Activated gamma-delta T cell (primary cell): ENCODE measurements at places on chromosomes 1 and 21.

DNA sequence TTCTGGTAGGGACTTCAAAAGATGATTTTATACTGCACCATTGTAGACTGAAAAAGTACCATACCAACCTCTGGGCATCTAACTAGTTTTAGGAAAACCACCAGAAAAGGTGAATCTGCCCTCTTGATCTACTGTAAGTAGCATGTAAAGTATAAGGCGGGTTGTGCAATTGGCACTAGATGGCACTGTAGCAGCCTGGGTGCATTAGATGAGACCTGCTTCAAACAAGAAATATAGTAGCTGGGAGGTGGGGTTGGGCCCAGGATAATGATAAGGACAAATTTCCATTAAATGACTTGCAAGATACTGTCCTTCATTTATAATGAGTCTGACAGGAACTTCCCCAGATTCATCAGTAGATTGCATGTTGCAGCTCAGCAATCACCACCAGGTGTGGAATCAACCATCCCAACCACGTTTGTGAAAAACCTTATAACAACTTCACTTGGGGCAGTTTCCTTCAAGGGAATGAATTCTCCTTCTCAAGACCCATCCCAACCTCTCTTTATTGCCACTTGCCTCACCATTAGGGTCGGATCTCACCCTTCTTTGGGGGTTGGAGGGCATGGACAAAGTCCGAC, 37.3 kb upstream of the IL10 start:
- DNase-seq, result no peak

DNA sequence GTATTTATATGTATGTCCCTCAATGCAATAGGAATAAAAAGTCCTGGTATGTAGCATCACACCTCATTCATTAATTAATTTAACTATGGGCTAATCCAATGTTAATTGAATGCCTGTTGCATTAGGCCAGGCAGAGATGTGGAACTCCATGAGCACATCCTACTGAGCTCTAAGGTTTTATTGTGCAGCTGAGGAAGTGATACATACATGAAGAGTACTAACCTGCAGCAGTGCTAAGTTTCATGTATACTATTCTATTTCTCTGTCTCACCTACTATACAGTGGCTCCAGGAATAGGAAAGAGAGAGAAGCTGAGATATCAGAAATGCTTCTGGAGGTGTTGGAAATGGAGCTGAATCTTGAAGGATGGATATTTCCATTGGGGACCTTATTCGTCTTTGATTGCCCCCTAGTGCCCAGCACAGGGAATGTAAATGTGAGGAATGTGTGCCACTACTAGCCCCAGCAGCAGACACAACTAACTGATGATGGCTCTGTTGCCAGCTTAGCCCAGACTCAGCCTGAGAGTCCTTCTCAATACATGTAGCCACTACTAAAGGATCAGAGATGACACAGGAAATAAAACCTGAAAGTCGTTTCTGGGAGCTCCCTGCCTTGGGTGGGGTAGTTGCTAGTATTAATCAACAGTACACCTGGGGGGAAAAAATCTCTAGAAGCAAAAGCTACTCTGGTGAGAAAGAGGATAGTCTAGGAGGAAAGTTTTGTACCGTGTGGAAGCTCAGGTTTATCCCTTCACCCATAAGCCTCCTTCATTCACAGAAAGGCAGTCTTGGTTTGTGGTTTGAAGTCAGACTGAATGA, 173.3 kb upstream of the FOXD3 start:
- DNase-seq, result no peak

- no peak for DNase-seq
Measured at GRCh38 chr1:116755681-116756080, 1.5 kb downstream of the CD2 start.

DNA sequence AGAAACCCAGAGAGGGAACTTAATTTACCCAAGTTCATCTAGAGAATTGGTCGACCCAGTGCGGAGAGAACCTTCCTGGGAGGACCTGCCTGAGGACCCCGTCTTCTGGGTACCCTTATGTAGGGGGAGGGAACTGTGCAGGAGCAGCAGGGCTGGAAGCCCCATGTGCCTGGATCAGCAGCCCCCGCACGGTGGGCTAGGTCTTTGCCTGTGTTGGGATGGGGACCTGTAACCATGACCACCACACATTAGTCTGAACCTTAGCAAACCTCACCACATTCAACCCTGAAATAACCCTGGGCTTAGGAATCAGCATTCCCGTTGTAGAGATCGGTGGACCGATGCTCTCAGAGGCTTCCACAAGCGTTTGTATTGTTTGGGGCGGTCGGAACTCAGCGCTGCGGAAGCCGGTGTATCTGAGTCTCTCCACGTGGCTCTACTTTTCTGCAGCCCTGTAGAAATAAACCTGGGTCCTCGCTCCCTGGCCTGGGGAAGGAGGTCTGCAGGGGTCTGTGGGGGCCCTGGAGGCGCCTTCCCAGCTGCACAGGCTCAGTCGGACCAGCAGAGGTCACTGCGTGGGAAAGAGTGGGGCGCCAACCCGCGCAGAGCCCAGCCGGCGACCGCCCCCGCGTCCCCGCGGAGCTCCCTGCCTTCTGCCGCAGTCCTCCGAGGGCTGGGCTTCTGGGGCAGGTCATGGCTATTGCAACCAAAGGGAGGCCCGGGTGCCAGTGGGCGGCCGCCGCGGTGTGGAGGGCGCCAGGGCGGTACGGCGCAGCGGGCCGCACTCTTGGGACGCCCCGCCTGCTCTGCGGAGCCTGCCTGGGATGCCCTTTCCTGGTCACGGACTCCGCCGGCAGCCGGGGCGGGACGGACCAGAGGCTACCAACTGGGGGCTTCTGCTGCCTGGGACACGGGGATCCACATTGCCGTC, 36.2 kb upstream of the KCNA10 start:
- DNase-seq, result no peak

DNA sequence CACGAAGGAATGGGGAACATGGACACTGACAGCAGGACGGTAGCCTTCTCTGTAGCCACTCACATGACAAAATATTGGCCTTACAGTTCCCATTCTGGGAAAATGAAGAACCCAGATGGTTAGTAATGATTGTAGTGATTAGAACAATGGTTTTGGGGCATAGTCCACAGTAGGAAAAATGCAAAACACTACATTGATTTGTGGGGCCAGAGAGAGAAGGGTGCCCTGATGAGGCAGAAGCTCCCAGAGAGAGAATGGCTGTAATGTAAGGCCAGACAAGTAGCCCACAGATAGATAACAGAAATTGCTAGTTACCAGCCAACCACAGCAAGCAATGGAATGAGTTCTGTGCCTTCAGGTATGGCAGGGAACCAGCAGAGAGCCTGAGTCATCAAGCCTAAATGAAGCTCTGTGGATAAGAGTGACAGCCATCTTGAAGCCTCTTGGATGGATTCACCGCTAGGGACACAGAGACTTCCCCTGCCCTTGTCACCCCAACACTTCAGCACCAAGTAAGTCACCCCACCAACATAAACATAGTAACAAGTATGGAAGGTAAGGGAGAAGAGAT, 206.1 kb downstream of the BACH1 start:
- no peak for DNase-seq

DNA sequence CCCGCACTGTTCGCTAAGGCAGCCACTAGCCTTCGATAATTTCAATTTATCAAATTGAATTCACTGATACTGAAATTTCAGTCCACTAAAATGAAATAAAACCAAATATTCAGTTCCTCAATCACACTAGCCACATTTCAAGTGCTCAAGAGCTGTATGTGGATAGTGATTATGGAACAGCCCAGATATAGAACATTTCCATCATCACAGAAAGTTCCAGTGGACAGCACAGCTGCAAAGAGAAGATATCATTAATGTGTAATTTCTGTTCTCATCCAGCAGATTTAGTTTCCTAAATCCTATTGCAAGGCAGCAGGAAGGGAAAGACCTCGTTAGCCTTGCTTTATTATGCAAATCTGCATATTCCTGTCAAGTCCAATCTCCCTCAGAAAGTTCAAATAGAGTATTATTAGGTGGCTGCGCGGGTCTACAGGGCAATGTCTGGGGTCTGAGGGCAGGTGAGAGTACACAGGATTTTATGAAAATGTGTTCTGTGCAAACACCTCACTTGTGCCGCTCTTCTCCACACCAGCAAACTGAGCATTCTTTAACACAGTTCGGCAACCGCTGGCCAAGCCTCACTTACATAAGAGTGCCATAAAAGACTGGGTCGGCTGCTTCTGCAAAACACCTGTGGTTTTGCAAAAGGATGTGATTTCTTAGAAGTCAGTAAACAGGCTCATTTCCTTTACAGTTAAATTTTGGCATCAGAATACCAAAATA, 22.4 kb downstream of the CAPZB start:
- no peak for DNase-seq

GRCh38 chr1:167797015-167797414, 75.2 kb downstream of the MPZL1 start:
- DNase-seq, result no peak

DNA sequence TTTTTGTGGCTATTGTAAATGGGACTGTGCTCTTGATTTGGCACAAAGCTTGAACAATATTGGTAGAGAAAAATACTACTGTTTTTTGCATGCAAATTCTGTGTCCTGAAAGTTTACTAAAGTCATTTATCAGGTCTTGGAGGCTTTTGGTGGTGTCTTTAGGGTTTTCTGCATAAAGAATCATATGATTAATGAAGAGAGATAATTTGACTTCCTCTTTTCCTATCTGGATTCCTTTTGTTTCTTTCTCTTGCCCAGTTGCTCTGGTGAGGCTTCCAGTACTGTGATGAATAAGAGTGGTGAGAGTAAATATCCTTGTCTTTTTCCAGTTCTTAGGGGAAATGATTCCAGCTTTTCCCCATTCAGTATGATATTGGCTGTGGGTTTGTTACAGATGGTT, 1166.7 kb downstream of the NCAM2 start:
- no peak for DNase-seq

DNA sequence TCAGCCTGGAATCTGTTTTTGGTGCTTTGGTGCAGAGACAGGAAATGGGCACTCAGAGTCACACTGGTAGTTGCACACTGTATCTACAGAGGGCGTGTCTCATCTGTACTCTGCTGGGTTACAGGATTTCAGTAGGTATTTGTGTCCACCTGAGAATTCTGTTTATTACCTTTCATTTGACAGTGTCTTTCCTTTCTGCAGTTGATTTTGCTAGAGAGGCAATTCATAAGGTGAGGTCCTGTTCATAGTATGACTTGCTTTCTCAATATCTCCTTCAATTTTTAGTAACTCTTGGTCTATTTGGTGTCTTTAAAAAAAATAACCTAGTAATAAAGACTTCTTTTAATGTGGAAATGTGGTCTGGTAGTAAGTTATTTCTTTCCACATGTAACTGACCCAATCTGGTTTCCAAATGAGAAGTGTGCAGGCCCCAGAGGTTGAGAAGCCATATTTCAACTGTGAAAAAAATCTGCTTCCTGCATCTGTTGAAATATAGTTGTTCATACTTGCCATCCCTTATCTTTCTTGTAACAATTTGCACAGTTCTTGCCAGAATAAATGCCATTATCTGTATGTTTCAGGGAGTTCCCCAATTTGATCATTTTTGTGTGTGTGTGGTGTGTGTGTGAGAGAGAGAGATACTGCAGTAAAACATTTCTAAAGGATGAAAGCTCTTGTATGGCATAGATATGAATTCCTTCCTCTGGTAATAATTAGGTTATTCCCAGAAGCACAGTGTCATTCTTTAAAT, 78.4 kb upstream of the DNAJC6 start:
- no peak for DNase-seq

DNA sequence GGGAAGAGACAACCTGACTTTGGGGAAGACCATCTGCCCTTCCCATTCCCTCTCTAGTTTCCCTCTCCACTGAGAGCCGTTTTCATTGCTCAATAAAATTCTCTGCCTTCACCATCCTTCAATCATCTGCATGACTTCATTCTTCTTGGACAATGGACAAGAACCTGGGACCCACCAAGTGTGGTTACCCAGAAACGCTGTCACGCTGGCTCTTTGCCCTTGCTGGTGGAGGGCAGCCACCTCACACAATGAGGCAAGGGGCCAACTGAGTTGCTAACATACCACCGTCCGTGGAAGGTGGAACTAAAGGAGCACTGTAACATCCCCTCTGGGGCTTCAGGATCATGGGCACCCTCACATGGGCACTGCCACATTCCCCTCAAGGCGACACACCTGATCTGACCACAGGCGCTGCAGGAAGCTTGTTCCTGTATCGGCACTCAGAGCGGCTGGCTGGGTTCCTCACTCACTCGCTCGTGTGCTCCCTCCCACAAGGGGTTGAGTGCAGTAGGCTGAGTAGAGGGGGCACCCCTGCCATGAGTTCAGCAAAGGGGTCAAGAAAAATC, 652.4 kb downstream of the PLPP3 start:
- DNase-seq, result no peak

GRCh38 chr1:216765346-216766300, 42.4 kb upstream of the ESRRG start:
- no peak for DNase-seq

- DNase-seq, result no peak
Measured at GRCh38 chr1:211741116-211741515, 65.7 kb upstream of the NEK2 start.

GRCh38 chr21:18493422-18493821, 89.8 kb upstream of the TMPRSS15 start:
- DNase-seq, result no peak

GRCh38 chr1:199002661-199003060, 363.8 kb downstream of the PTPRC start:
- no peak for DNase-seq

- no peak for DNase-seq
Measured at GRCh38 chr1:162854245-162854882, 6.6 kb downstream of the CCDC190 start.

- DNase-seq, result no peak
Measured at GRCh38 chr1:200869753-200870391, 2.9 kb upstream of the GPR25 start.

DNA sequence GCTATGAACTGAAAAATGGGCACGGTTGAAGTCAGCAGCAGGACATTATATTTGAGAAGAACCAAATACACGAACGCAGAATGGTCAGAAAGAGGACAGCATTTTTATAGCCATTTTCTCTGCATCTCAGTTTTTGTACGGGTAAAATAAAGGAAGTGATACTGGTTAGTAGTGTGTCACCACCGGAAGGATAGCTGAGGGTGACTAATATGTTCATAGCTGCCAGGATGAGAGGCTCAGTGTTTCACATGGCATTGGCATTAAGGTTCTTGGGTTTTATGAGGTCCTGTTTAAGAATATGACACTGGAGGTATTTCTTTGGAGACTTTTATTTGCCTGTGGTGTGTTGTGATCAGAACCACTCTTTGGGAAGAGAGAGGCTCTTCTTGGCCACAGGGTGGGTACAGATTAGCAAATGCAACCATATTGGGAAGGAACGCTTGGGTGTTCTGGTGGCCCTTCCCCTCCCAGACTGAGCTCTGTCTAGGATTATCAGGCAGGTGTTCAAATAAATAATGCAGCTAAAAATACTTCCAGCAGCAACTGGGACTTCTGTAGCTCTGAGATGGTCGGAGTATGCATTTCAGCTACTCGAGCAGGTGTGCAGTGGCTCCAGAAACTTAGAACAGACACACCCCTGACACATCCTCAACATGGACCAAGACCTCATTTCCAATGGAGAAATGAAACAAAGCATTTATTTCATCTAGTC, 158.2 kb downstream of the PBX1 start:
- no peak for DNase-seq

GRCh38 chr1:10122926-10123325, 87.4 kb upstream of the KIF1B start:
- no peak for DNase-seq
